ENCODE measurements at places on chromosomes 4 and X.

GRCh38 chr4:86855572-86855971 lies 6.4 kb upstream of the SLC10A6 start:
- DNase-seq: no peak

DNA sequence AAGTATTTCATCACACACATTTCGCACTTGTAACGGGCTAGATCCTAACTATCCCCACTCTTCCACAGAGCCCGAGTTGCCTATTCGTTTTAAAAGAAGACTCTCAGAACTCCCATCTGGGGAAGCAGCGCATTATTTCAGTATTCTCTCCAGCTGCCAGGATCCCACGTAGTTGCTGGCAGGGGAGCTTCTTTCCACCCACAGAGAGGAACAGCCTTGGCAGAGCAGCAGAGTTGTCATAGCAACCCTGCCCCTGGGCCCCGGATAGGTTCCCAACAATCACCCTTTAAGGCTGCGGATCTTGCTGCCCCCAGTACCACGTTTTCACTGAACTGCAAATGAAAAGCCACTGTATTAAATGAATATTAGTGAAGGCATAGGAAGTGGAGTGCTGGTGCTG lies 106.7 kb downstream of the GPM6A start:
- no peak for DNase-seq

DNA sequence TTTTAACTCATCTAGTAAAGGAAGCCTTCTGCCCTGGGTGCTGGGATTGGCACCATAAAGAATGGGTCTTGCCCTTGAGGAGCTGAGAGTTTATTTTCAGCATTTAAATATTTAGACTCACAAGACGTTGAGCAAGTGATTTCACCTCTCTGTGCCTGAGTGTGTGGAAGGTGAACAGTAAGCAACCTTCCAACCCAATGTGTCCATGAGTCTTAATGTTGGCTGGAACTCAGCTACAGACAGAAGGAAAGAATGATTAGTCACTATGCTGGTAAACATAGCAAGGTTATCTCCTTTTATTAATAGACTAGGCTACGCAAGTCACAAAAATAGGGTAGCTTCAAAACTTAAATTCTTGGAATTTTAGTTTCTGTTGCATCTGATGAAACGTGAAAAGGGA lies 277.4 kb upstream of the GATB start:
- no peak for DNase-seq

GRCh38 chr4:16627999-16628398 lies 270.4 kb downstream of the LDB2 start:
- DNase-seq: no peak

Measured in activated CD8-positive, alpha-beta memory T cell treated with anti-CD3 and anti-CD28 coated beads for 24 hours (primary cell).